Ecto neural progenitor cell (in vitro differentiated cells): ENCODE measurements at places on chromosomes 6 and 20.

- DNase-seq: peak; percentile 58
Measured at GRCh38 chr6:15399641-15400470, 154.0 kb downstream of the JARID2 start.

DNA sequence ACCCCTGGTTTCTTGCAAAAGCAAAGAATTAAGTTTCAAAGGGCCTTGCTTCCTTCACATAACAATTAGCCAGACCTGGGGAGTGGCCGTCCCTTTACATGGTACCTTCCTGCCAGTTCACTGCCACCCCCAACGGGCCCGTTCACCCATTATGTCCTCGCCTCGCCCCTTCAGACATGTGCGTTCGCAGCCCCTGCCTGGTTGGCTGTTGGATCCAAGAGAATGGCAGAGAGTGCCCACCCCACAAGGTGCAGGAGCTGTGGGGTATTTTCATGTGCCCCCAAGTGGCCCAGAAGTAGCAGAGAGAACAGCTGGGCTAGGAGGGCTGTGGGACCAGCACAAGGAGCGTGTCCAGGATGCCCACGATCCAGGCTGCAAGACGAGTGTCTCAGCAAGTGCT, 422.9 kb upstream of the SULF2 start:
- DNase-seq: no peak

GRCh38 chr20:18669241-18670019, 81.6 kb downstream of the DTD1 start:
- DNase-seq: no peak

DNA sequence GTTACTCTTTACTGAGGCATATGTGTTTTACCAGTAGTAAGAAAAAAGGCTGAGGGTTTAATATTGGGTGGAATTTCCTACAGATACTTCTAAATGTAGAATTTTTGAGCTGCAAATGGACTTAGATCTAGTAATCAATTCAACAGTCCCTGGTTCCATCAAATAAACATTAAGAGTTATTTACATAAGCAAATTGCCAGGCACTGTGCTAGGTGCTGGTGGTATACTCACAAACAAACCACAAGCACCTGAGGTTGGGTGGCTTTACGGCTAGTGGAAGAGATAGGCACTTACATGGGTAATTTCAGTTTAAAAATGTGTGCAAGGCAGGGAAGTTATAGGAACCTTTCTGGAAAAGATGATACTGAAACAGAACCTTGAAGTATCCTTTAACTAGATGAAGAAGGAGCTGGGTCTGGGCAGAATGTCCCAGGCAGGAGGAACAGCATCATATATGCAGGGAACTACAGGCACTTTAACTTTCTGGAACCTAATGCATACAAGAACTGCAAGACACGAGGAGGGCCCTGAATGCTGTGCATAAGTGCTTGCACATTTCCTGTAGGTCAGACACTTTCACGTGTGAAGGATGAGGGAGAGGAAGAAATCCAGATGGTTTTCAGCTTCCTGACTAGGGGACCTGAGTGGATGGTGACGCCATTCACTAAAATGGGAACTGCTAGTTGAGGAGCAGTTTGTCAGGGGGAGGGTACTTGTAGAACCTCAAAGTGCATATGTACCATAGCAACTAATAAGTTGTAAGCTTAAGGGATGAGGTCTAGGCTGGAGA, 4.5 kb downstream of the CCN6 start:
- DNase-seq: no peak

DNA sequence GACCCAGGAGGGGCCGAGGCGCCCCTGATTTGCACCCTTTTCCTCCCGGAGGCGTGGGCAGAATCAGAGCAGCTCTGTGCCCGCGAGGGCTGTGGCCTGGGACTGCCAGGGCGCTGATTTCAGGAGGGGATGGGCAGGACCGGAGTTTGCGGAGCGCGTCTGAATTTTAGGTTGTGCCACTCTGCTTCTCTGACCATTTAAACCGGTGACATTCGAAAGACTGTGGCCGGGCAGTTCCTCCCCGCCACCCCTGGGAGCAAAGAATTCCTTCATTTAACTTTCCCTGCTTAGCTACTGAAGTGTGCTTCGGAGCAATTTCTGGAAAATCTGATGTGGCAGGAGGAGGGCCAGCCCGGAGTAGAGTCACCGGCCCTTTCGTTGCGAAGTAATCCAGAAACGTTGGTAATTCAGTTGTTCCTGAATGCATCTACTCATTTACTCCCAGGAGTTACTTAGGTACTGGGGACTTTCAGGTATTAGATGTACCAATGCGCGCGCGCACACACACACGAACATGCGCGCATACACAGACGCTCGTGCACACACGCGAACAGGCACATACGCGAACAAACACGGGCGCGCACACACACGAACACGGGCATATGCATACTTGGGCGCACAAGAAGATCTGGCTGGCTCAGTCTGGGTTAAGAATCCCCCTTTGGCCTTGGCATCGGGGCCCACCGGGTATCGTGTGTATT, 568 bp downstream of the CCDC170 start:
- peak; percentile 48 for DNase-seq

DNA sequence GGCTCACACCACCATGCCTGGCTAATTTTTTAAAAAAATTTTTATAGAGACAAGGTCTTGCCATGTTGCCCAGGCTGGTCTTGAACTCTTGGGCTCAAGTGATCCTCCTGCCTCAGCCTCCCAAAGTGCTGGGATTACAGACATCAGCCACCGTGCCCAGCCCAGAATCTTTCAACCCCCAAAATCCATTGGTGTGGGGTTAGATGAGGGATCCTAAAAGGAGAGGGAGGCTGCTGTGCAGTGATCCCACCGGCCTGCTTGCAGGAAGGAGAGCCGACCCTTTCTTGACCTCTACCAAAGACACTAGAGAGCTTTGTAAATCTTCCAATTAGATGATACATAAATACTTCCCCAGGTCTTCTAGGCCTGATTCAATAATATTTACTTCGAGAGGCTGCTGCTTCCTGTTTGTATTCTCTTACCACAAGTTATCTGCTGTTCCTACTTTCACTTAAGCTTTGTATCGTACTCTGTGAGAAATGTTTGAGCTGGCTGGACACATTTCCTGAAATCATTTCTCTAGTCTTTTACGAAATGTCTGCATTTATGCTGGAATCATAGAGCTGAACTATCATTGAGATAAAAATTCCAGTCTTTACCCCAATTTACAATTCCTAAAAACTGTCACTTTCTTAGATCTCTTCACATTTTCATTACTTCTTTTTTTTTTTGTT, 49.3 kb upstream of the IER3 start:
- no peak for DNase-seq

DNA sequence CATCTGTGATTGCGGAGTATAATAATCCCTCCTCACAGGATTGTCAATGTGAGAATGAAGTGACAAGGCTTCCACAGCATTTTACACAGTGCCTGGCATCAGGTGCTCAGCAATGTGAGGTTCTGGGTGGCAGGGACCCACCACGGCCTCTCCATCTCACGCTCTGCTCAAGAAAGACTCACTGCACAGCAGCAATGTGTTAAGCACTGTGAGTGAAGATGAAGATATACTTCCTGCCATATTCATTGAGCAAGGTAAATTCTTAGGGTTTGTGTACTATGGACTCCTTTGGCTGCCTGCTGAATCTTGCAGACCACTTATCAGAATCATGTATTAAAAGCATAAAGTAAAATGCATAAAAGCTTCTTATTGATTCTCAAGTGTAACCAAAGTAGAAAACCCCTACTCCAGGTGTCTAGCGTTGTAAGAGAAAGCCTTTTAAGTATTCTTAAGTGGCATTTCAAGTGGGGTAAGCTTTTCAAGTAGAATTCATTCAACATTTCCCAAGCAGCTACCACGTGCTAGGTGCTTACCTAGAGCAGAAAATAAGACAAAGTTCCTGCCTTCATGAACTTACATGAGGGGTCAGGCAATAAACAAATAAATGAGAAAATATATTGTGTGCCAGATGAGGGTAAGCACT, 17.0 kb upstream of the MEP1A start:
- DNase-seq: no peak

- DNase-seq: no peak
Measured at GRCh38 chr6:153484056-153484455, 353.0 kb upstream of the RGS17 start.

- no peak for DNase-seq
Measured at GRCh38 chr6:127520066-127520465, 931 bp upstream of the MTCL3 start.

- DNase-seq: no peak
Measured at GRCh38 chr6:167047554-167047953, 48.4 kb downstream of the CEP43 start.

GRCh38 chr20:45347297-45347935, 808 bp downstream of the SDC4 start:
- no peak for DNase-seq
